ENCODE measurements at places on chromosomes 3 and 15.

GRCh38 chr3:129473769-129474152 lies 33.7 kb downstream of the IFT122 start:
- no peak for DNase-seq

GRCh38 chr3:119543147-119543546 lies 16.3 kb downstream of the CD80 start:
- DNase-seq: no peak

- DNase-seq: no peak
Observed at GRCh38 chr3:452221-452620, 255.7 kb downstream of the CHL1 start.

- no peak for DNase-seq
Observed at GRCh38 chr3:42492508-42493080, 9.8 kb upstream of the VIPR1 start.

DNA sequence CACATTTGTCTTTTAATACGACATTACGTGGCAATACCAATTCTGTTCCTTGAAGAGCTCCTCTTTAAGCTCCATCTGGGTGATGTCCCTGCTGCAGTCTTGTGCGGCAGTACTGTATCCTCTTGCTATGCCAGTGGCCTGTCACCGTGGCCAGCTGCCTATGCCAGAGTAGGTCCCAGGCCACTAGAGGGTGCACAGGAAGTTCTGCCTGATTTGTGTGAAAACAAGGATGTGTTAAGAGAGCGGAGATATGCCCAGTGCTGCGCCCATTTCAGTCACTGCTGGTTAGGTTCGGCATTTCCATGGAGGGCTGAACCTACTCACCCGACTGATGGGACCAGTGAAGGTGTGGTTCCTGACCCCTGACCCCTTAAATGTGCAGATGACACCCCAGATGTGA lies 25.2 kb downstream of the NIPA1 start:
- no peak for DNase-seq

DNA sequence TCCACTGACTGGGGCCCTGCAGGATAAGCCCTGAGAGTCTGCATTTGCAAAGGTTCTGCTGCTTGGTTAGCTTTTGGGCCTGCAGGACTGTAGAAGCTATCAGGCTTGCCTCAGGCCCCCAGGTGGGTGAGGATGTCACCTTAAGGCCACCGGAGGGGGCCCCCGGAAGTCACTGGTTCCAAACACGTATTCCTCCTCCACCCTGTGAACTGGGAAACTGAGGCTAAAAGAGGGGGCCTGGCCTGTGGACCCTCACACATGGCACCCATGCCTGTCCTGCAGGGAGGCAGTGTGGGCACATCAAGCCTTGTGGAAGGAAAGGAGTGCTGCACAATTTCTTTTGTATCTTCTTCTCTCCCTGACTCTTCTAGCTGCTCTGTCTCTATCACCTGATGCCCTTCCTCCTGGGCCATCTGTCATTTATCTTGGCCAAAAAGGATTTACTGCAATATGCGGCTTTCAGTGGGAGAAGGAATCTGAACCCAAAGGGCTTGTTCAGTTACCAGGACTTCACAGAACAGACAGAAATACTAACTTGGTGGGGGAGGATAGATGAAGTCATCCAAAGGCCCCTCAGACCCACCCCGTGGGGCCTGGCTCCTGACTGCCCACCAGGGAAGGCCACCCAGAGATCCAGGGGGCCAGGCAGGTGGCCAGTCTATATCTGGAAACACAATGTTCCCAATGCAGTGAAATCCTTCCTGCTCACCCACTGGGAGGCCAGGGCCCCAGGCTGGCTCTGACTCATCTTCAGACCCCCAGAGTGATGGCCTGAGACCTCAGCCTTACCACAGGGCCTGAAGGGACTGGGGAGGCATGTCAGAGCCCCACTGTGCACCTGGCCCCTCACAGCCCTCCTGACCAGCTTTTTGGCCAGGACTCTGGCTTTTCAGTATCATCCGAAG lies 18.3 kb downstream of the UBAP1L start:
- DNase-seq: no peak

- no peak for DNase-seq
Observed at GRCh38 chr3:195700319-195700718, 20.5 kb upstream of the MUC20 start.

GRCh38 chr3:8560366-8561007 lies 58.9 kb downstream of the LMCD1 start:
- peak; percentile 97 for DNase-seq

DNA sequence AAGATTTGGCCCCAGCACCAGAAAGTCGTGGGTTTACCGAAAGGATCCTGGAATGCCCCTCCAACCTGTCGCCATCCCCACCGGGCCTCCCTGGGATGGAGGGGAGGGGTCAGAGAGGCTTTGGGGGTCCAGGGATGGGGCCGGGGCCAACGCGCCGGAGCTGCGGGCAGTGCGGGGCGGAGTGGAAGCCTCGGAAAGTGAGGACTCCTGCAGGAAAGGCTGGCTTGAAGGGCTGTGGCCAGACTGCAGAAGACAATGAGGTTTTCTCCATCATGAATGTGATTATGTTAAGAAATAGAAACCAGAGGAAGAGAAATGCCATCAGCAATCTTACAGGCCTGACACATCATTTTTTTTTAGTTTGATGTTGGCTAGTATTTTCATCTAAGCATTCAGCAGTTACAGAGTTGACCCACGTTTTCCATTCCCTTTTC lies 738 bp downstream of the YEATS2 start:
- DNase-seq: no peak

- DNase-seq: no peak
Observed at GRCh38 chr3:127674101-127674721, 1.5 kb downstream of the ABTB1 start.

- DNase-seq: no peak
Observed at GRCh38 chr15:31511707-31512310, 185.2 kb downstream of the KLF13 start.

GRCh38 chr15:87739081-87739480 lies 517.5 kb downstream of the NTRK3 start:
- DNase-seq: no peak

DNA sequence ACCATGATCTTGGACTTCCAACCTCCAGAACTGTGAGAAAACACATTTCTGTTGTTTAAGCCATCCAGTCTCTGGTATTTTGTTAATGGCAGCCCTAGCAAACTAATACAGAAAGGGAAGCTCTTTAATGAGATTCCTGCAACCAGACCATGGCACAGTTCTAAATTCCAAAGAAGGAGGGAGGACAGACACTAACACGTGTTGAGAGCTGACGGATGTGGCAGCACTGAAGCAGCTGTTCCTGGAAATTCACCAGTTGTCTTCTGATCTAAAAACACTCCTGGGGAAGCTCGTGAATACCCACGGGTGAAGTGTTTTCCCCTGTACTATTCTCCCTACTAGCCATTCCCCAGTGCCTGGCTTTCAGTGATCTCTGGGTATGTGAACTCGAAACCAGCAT lies 56.7 kb downstream of the RPL22L1 start:
- DNase-seq: no peak

DNA sequence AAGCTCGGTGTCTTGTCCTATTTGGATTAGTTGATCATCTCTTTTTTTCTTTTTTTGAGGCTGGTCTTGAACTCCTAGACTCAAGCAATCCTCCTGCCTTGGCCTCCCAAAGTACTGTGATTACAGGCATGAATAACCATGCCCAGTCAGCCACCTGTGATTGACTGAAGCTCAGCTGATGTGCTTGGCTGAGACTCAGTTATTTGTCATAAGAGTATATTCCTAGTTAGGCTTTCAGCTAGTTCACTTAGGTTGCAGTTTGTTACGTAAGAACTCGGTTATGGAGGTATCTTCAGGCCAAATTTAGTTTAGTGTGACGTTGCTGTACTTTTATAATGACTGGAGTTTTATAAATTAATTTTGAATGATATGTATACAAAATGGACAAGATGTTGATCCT lies 365.0 kb downstream of the SV2B start:
- no peak for DNase-seq

DNA sequence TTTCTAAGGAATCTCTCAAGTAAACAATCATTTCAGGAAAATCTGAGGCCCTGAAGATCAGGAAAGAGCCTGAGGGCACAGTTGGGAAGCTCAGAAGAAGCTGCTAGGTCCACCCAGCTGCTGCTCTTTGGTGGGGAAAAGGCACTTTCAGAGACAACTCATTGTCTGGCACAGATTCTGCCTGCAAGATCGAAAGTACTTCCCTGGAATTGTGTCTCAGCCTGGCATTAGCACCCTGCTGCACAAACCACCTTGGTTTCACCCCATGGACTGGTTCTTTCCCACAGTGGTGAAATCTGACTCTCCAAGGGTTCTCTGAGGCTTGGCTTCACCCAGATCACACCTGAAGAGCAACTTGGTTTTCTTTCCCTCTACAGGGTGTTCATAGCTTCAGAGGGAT lies 18.7 kb downstream of the THRB start:
- no peak for DNase-seq

GRCh38 chr3:4606911-4607310 lies 113.8 kb downstream of the ITPR1 start:
- no peak for DNase-seq

DNA sequence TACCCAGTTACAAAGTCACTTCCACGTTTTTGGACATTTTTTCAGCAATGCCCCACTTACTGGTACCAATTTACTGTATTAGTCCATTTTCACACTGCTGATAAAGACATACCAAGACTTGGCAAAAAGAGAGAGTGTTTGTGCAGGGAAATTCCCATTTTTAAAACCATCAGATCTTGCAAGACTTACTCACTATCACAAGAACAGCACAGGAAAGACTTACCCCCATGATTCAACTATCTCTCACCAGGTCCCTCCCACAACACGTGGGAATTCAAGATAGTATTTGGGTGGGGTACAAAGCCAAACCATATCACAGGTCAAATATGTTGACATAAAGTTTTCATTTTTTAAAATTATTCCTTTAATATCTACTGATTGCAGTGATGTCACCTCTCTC lies 16.2 kb upstream of the ABI3BP start:
- DNase-seq: no peak

- DNase-seq: no peak
Observed at GRCh38 chr15:64355348-64355943, 527 bp downstream of the CSNK1G1 start.

DNA sequence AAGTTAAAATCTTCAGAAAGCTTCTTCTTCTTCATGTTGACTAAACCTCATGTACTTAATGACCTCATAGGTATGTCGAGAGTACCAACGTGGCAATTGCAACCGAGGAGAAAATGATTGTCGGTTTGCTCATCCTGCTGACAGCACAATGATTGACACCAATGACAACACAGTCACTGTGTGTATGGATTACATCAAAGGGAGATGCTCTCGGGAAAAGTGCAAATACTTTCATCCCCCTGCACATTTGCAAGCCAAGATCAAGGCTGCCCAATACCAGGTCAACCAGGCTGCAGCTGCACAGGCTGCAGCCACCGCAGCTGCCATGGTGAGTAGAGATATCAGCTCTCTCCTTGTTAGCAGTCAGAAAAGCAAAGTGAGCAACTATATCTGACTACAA lies 176.5 kb downstream of the MBNL1 start:
- no peak for DNase-seq

DNA sequence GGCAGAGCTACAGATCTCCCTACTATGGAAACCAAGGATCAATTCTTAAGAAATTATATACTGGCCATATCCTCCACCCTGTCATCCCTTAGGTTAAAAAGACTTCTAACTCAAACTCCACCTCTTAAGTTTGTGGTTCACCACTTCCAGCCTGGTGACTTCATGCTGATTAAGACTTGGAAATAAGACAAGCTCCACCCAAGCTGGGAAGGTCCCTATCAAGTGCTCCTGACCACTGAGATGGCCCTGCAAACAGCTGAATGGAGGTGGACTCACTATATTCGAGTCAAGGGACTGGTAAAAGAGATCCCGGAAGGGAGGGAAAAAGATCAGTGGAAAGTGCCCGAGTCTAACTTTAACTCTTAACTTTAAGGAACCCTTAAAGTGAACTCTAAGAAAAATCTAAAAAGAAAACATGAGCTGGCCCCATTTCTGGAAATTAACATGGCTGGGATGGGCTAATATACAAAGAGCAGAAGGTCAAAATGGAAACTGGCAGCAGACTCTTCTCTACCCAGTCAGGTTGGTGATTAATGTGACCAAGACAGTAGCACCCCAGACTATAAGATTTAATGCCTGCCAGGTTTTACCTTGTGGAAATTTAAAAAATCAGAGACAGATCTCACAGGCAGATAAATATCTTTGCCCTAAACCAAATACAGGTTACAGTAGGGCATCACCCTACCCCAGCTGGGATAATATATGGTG lies 43.9 kb downstream of the PPCDC start:
- peak; percentile 74 for DNase-seq

- DNase-seq: peak; percentile 33
Observed at GRCh38 chr3:112811131-112811884, 35.4 kb downstream of the CD200R1L start.

DNA sequence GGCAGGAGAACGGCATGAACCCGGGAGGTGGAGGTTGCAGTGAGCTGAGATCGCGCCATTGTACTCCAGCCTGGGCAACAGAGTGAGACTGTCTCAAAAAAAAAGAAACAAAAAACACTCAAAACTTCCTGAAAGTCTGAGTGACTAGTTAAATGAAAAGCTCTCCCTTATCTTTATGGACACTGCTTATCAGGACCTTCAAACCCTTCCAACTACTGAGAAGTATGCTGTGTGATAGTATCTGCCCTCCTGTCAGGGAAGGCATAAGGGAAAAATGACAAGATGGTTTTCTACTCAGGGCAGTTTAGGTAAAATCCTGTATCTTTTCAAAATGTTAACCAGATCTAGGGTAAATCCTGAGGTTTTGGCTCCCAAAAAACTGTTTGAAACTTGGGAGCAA lies 21.8 kb downstream of the EMC7 start:
- no peak for DNase-seq

DNA sequence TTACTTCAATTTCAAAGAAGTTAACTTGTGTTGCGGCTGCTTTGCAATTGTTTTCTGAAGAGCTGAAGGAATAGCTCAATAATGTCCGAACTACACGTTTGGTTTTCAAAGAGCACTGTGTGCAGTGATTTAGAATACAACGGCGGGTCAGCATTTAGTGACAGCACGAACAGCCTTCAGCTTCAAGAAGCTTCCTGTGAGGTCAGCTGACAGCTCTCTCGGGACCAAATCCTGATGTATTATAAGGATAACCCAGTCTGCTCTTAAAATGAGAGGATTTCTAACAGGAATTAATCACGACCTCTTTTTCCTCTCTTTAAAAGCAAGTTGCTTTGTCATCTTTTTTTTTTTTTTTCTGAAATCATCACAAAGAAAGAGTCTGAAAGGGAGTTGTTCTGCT lies 97.9 kb upstream of the UNC13C start:
- DNase-seq: no peak

DNA sequence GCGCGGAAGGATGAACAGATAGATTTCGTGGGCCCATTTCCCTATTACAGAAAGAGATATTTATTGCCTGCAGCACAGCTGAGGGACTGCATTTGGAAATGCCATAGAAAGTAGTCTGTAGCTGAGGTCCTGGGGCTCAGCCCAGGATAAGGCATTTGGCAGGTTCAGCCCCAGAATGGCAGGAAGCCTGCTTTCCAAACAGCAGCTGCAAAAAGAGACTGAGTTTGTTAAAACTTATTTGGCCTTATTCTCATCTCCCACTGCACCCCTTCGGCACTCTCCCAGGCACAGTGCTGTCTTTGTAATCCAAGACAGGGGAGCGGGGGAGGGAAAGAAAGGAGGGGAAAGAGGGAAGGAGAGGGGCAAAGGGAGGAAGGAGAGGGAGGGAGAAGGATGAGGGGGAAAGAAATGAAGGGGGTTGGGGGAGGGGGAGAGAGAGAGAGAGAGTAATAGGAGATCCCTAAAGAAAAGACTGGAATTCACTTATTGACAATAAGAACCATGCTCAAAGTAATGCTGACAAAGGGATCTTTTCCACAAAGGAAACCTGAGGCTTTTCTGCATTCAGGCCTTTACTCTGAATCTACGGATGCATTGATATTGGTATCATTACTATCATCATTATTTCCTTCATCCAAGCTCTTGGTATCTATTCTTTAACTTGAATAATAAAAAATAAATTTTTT lies 94.0 kb upstream of the LRRN1 start:
- DNase-seq: no peak
